Spinal cord (tissue), 10 donors: ENCODE measurements at places on chromosomes 7 and 10. TPM values are rescaled to one million over a fixed set of nuclear protein-coding genes. Genes with fewer than 3 reads are reported as not detected.

SPDYE6 gene
- not detected for total RNA-seq

GRCh38 chr7:20440472-20441105 lies 109.9 kb downstream of the ITGB8 start:
- no peak for DNase-seq

GRM8 gene
- 26.1 TPM for total RNA-seq

DNA sequence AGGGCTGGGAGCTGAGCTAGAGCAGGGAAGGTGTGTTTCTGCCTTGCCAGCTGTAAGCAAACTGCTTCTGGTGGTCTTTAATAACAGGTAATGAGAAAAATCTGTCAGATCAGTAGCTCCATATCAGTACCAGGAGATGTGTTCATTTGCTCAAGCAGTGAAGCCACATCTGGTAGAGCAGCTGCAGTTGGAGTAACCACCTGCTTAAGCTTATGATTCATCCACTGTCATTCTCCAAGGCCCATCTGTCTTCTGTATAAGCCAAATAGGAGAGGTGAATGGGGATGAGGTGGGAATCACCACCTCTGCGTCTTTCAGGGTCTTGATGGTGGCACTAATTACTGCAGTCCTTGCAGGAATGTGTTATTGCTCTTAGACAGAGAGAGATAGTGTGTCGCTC lies 18.4 kb upstream of the COBL start:
- no peak for DNase-seq

GRCh38 chr7:98073047-98073446 lies 33.6 kb upstream of the LMTK2 start:
- DNase-seq: no peak

GRCh38 chr7:120030876-120031275 lies 242.1 kb upstream of the KCND2 start:
- no peak for DNase-seq

GRCh38 chr7:20223356-20223755 lies 6.2 kb upstream of the MACC1 start:
- no peak for DNase-seq

- DNase-seq: no peak
Observed at GRCh38 chr7:142355328-142355727, 97.5 kb upstream of the PRSS58 start.

DNA sequence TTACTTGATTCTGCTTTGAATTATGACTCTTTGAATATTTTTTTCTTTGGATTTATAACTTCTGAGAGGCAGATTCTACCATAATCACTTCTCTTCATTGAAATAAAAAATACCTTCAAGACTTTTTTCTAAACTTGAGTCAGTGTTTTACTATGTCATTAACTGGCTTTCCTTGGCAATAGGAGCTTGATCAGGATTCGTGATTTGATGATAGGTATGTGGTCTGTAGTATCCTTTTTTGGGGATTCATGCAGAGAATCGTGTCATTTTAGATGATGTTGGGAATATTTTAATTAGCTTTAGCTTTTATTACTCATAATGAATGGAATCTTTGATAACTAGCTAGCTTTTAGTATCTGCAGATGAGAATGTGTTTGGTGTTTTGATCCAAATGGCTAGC lies 83.3 kb downstream of the PHTF2 start:
- no peak for DNase-seq

GRCh38 chr7:157881048-157881771 lies 544.4 kb downstream of the DNAJB6 start:
- DNase-seq: no peak

DNA sequence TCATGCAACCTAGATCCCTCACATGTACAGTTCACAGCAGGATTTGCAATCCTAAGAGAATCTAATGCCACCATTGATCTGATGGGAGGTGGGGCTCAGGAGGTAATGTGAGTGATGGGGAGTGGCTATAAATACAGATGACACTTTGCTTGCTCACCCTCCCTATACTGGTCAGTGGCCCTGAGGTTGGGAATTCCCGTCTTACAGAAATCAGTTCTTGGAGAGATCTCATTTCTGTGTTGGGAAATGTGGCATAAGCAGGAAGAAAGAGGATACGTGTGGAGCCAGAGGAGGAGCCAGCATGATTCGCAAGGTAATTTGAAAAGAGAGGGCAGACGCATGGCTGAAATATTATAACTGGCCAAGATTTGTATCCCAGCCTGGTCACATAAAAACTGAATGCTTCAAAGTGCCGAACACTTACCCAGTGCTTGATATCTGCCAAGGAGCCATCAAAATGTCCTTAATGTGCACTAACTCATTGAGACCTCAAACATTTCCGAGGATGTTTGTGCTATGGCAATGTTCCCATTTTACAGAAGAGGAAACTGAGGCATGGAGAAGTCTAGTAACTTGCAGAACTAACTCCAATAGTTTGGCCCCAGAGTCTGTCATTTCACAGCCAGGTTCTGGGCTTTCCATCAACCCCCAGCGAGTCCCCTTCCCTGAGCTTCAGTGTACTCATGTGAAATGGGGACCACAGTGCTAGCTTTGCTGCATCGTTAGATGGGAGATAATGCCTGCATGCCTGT lies 5.5 kb upstream of the IKZF1 start:
- DNase-seq: no peak

DNA sequence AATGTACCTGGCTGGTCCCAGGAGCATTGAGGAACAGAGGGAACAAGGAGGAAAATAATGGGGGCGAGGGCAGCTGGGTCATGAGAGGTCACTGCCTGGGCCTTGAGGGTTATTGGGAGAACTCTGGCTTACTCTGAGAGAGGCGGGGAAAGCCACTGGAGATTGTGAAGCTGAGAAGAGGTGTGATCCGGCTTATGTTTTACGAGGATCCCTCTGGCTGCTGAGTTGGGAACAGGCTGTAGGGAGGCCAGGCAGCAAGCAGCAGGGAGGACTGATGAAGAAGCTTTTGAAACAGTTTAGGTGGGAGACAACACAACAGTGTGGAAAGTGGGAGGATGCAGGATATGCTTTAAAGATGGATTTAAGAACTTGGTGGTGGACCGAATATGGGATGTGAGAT lies 87.3 kb downstream of the FANK1 start:
- no peak for DNase-seq

- no peak for DNase-seq
Observed at GRCh38 chr7:68321076-68321639, 1277.1 kb upstream of the AUTS2 start.

DNA sequence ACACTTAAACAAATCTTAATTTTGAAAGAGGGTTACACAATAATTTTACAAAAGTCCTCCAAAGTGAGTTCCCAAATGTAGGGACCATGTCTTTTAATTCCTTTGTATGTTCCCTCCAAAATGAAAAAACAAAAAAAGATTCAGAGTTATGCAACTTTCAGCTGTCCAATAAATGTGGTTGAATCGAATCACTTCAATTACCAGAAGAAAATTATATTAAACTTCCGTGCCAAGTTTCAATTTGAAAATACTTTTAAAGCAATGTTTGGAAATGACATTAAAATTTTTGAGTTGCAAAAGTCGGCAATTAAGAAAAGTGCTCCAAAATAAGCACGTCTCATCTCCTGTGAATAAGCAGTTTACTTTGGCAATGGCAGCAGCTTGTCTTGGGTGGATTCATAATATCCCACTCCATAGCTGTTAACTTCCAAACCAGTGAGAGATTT lies 60.3 kb upstream of the C1GALT1 start:
- no peak for DNase-seq

DNA sequence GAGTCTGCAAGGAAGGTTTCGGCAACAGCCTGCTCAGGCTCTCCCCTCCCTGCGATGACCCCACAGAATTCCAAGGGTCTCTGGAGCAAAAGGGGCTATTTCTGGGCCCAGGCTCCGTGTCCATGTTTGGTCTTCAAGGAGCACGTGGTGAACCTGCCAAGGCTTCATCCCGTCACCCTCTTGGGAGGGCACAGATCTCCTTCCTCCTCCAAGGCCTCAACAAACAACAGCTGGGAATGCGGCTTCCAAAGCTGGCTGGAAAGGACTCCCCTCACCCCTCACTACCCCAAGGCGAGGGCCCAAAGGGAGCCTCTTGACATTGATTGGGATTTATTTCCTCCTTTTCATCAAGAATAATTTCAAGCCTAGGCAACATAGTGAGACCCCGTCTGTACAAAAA lies 14.0 kb upstream of the KPNA7 start:
- DNase-seq: no peak

VOPP1 gene
- total RNA-seq: 60.2 TPM

CALML5 gene
- not detected for total RNA-seq

DNA sequence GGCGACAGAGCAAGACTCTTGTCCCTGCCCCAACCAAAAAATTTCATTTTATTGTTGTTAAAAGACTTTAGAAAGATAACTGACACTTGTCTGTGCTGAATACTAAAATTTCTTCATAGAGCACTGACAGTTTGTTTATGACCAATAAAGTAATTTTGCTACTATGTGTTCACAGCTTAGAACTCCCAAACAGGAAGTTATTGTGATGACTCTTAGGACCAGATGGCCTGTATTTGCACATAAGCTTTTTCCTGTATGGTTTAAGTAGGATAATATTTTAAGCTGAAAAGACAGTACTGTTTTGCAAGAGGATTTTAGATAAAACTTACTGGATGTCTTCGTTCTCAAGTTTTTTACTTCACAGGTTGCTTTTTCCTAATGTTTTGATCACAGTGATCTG lies 80.7 kb downstream of the MMRN2 start:
- DNase-seq: no peak

GRCh38 chr10:130404476-130405055 lies 268.4 kb downstream of the GLRX3 start:
- no peak for DNase-seq

- no peak for DNase-seq
Observed at GRCh38 chr7:105350906-105351305, 37.8 kb downstream of the SRPK2 start.

PTN gene
- total RNA-seq: 566 TPM

DNA sequence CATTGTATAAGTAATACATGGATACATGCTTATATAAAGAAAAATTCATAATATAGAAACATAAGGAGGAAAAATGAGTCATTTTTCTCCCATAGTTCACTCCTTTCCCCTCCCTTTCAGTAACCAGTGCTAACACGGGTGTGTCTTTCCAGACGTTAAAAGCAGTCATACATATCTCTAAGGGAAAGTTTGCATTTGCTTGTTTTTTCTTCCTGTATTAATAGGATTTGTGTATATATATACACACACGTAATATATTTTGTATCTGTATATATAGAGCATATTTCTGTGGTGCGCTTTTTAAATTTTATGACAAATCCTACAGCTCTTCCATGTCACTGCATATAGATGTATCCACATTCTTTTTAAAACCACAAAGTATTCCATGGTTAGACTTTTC lies 78.8 kb downstream of the RALA start:
- DNase-seq: no peak

DNA sequence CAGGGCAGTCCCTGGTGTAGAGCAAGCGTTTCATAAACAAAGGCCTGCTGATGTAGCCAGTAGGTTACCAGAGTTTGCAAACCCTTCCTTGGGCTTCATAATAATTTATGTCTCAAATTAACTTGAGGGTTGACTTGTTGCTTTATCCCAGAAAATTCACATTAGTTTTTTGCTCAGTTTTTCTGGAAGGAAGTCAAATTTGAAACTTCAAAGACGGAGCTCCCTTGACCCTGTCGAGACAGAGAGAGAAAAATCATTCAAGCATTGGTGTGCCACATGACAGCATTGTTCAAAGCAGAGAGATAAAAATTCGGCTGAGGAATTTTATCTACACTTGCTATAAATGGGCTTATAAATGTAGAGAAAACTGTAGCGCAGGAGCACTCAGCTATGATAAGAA lies 627.7 kb downstream of the TNS3 start:
- no peak for DNase-seq

DNA sequence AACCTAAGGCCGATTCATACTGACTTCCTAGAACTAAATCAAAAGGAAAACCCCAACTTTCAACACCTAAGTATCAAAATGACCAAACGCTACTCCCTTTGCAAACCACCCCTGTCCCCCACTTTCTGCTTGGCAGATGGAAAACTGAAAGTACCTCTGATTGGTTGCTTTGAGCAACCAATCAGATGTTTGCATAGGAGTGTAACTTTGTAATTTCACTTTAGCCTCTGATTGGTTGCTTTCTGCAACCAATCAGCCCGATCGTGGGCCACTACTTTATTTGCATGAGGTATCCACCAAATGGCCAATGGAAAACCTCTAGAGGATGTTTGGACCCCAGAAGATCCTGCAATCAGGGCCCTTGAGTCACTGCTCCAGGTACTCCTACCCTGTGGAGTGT lies 12.3 kb upstream of the SNX10 start:
- no peak for DNase-seq

PBLD gene
- total RNA-seq: 10.7 TPM
